ENCODE measurements at places on chromosomes 3 and 15.

DNA sequence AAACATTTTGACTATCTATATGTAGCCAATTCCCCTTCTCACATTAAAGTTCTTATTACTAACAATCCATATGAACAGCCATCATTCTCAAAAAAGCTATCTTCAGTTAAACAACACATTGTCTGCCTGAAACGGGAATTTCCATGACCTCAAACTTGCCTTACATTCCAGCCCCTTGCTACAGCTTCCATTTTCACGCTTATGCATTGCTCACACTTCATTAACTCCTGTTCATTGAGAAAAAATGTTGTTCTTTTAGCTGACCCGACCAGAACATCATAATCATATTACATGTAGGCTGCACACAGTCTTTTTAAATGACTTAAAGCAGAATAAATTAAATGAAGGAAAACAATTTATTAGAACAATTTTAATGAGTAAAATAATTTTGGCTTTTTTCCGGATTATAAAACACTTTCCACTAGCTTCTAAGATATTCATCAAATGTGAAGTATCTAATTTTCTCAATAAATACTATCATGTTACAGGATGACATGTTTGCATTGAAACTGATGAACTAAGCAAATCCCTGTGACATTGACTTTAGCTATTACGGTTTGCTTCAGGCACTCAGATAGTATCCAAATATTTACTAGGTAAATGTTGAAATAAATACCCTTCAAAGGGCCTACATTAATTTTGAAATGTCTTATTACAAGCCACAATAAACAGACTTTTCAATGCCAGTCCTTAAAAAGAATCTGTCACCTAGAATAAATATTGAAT is 49.9 kb downstream of the P3H2 start:
- DNase-seq, result peak; percentile 30

DNA sequence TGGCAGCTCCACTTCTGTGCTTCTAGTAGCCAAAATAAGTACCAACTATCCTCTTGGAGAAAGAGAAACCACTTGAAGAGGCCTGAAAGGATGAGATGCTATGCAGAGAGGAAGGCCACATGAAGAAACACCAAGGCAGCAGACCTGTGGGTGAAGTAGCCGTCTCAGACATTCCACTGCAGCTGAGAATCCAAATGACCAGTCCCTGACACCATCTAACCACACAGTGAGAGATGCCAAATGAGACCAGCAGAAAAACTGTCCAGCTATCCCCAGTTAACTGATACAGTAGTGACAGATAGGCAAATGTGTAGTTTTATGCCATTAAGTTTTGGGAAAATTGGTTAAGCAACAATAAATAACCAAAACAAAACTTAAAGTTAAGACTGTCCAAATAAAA is 47.9 kb upstream of the ZSCAN2 start:
- no peak for DNase-seq

DNA sequence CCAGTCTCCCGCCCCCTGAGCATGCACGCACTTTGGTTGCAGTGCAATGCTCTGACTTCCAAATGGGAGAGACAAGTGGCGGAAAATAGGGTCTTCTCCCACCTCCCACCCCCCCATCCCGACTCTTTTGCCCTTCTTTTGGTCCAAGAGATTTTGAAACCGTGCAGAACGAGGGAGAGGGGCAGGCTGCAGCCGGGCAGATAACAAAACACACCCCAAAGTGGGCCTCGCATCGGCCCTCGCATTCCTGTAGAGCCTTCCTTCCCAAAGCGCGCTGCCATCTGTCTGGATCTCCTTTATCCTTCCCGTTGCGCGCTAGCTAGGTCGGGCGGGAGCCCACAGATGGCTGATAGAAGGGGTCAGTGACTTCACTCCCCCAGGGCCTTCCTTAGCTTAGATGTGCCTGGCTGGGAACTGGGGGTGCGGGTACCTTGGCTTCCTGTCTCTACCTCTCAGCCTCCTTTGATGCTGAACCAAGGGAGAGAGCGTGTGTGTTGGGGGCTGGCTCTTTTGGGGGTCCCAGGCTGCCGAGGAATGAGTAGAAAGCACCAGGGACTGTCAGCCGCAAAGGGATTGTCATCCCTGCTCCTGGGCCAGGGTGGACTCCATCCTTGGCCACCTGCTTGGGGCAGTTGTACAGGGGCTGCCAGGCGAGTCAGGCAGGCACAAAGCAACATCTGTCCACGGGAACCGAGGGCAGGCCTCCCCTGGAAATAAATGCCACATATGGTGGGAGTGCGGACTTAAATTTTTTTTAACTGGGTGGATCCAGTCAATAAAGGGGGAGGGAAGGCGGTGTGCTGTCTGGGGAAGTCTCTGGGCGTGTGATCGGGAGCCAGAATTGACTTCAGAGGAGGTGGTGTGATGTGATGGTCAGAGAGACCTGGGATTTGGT is 1.8 kb downstream of the SMAD3 start:
- DNase-seq, result no peak

- no peak for DNase-seq
Observed at GRCh38 chr3:129033633-129034321, 26.8 kb upstream of the GP9 start.

GRCh38 chr3:188697127-188697526 is 474.6 kb upstream of the TPRG1 start:
- no peak for DNase-seq

DNA sequence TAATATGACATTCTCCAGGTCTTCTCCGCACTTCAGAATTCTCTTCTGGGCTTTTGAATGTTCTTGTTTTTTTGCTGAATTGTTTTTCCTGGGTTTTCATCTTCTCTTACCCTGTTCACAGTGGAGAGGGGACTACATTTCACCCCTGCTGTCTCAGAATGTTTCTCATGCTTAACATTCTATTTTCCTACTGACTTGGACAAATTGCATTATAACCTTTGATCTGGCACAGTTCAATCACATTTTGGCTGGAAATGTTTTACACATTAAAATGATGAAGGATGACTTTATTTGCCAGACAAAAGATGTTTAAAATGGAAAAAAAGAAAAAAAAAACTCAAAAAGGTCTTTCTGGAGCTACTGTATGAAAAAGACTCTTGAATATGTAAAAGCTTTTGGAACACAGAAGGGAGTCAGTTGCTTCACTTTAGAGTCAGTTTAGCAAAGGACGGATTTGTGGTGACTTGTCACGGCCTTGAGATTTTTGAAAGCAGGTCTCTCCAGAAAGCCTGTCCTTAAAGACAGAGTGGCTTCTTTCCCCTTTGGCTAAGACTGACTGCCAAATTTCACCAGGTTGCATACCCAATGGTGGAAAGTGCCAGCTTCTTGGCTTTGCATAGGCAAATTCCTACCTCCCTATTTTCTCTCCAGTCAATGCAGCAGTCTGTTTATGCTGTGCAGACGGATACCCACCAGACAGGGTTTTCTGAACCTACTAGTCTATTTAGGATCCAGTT is 401.0 kb upstream of the TBL1XR1 start:
- no peak for DNase-seq

DNA sequence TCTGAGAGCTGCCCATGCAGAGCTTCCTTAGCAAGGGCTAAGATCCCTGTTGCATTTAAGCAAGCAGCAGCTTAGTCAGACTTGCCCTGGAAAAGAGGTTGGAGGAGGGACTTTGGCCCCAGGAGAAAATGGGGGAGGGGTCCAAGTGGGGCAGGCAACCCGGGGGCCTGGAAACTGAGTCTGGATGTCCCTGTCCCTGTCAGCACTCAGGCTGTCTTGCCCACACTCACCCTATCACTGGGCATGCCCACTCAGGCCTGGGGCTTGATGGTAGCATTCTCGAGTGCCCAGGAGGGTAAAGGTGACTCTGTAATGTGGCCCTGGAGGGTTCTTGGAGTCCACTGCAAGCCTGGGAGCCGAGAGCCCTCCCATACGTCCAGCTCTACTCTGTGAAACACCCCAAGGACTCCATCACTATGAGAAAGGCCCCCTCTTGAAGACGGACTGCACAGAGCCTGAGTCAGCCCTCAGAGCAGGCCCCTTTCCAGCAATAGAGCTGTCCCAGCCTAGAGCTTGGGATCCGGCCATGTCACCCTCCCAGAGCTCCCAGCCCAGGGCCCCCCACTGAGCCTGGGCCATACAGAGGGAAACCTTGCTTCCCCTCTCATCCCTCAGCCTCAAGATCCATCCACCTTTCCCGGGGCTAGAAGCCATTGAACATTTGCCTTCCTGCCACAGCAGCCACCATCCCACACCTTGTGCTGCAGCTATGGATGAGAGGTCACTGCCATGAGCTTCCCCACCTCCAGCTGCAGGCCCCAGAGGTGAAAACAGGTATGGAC is 13.4 kb downstream of the MYL3 start:
- no peak for DNase-seq

- DNase-seq, result no peak
Observed at GRCh38 chr3:69426291-69426966, 40.5 kb upstream of the FRMD4B start.

DNA sequence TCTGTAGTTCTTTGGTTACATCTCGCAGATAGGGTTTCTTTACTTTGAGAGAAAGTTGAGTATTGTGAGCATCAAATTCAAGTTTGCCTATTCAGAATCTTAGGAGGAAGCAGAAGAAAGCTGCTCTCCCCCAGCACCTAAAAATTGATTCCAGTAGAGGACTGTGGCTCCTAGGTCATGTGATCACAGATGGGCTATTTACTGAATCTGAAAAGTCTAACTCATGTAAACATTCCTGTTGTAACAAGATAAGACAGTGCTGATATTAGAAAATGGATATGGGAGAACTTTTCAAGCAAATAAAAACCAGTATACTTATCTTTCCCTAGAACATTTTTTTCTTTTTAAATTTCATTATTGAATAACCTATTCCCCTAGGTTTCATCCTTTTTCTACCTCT is 308.4 kb upstream of the SLITRK3 start:
- no peak for DNase-seq

DNA sequence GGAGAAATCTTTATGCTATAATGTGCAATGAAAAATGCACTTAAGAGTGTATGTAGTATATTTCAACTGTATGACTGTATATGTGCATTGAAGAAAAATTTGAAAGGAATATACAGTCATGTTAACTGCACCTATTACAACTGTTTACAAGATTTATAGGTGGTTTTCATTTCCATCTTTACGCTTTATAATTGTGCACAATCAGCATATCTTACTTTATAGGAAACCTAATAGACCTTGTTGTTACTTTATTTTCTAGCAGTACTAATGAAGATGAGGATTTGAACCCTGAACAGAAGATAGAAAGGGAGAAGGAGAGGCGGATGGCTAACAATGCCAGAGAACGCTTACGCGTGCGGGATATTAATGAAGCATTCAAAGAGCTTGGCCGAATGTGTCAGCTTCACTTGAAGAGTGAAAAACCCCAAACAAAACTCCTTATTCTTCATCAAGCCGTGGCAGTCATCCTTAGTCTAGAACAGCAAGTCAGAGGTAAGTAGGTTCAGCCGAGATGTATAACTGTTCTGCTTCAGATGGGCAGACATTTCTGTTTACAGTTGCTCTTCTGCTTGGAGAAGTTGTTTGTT is 103.4 kb upstream of the CGNL1 start:
- no peak for DNase-seq

DNA sequence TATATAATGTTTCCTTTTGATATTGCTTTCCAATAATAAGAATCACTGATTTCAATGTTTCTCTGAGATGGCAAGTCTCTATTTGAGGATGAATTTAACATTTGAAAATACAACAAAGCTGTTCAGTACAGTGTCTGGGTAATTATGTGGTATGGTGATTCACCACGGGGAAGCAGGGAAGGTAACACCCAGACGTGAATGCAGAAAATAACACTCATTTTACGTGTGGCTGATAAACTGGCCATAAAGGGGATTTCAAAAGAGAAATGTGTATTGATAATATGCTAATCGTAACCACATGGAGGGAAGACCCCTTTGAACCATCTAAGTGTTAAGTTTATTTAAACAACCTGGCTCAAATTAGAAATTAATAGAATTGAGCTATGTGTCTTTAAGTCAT is 344.6 kb downstream of the GRM7 start:
- no peak for DNase-seq

DNA sequence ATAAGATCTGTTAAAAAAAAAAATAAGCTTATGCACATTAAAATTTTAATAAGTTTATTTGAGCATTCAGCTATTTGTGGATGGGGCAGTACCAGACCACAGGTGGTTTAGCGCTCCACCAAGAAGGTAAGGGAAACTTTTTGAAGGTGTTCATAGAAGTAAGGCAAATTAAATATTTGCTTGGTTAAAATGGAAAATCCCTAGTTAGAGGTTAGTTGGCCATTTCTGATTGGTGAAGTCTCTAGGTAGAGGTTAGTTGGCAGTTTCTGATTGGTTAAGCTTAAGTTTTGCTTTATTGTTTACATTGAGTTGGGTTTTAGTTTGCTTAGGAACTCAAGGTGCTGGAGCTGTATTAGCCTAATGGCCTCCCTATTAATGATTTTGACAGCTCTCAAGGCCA is 30.7 kb downstream of the SCN11A start:
- no peak for DNase-seq

DNA sequence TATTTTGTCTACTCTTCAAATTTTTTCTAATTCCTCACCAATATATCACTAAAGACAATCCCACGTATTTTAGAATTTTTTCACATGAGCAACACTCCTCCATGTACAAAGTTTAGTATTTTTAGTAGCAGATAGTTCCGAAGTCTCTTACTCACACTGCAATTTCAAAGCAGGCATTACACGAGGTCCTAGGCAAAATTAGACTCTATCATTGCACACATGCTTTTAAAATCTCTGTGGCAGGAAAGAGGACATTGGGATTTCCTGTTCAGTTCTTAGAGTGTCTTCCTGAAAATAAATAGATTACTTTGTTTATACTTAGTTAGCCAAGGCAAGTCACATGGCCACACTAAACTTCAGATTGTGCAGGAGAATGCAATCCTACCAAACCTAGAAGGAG is 847.7 kb downstream of the ROBO2 start:
- DNase-seq, result no peak

DNA sequence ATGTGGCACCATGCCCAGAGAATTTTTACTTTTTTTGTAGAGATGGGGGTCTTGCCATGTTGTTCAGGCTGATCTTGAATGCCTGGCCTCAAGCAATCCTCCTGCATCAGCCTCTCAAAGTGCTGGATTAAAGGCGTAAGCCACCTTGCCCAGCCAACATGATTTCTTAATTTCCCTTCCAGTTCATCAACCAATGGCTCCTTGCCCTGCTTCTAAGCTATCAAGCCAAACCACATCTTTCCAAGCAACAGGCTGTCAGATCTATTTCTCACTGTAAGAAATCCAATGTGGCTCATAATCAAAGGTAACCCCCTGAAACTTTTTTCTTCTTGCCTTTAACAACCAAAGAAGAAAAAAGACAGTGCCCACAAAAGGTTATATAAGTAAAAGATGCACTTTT is 204.2 kb upstream of the ICE2 start:
- DNase-seq, result no peak

GRCh38 chr15:92454555-92455105 is 60.9 kb downstream of the ST8SIA2 start:
- no peak for DNase-seq

- DNase-seq, result no peak
Observed at GRCh38 chr15:88049506-88049905, 207.0 kb downstream of the NTRK3 start.

DNA sequence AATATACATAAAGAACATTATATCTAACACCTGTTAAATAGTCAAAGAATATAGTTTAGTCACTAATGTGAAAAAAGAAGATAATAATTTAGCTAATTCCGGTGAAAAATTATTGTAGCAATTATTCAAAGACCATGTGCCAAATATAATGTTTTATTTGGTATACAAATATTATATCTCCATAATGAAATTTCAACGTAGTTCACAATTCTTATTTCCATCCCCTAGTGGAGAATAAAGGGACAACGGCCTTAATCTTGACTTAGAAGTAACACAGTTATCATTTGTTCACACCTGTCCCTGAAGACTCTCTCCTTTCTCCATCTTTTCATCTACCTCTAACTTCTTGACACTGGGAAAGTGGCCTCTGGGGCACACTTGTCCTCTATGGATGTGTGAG is 213.4 kb downstream of the ERC2 start:
- DNase-seq, result no peak

GRCh38 chr3:76011121-76011520 is 225.8 kb upstream of the ZNF717 start:
- no peak for DNase-seq

All from fibroblast of skin of left quadriceps (primary cell).